ENCODE measurements at places on chromosomes 7 and 10.

DNA sequence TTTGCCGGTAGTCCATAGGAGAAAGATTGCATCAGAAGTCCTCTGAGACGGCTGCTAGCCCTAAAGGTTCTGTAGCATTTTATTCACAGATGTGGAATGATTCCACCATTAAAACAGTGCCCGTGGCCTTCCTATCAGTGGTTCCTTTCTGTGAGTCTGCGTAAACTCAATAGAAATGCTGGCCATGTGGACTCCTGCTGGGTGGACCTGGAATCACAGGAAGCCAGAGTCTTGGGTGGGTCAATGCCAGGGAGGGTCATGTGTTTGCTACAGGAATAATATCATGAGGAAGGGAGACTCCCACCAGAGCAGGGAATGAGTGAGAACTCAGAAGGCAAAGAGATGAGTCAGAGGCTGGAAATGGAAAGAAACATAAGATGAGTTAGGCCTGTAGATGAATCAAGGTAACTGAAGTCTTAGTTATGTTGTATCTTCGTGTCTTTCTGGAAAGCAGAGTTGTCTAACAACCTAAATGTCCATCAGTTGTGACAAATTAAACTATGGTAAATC is 410.4 kb upstream of the AUTS2 start:
- DNase-seq, result no peak

DNA sequence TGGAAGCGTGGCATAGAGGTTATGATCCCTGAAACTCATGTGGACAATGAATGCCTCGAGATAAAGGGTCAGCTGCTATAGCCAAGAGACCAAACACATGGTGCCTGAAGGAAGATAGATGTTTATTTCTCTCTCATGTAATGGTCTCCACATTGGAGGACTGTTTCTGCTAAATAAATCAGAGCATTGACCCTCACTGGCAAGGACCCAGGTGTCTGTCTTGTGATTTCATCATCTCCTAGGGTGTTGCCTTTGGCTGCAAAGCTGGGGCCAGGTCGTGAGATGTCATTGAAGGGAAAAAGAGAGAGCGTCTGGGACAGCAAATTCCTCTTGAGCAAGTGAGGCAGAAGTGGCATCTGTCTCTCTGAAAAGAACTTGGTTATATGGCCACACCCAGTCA is 64.6 kb downstream of the JCAD start:
- DNase-seq, result no peak

DNA sequence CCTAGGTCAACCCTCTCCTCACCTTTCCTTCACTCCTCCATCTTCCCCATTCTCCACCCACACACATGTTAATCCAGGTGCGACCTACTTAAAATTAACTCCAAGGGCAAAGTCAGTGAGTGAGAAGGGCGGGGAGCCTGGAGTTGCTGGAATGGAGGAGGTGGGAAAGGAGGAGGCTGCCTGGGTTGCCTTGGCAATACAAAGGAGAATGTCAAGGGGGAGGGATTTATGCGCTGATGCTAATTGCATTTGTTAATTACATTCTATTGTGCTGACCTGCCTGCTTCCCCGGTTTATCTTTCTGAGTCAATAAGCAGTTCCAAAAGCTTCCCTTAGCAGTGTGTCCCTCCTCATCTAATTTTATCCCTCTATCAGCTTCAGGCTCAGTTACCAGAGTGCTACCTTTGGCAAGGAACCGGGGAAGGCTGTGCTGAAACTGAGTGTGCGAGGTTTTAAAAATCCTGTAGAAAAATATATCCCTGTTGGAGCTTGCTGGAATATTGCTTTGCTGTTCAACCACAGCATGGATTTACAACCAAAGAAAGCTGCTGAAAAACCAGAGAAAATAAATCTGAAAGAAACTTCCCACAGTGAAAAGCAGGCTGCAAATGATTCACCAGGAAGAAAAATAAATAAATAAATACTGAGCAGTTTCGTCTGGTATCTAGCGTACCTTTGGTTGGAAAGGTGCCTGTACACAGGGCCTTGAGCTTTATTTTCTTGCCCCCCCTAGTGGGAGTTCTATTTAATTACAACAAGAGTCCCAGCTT is 113.2 kb upstream of the DGKB start:
- DNase-seq, result peak; percentile 62

DNA sequence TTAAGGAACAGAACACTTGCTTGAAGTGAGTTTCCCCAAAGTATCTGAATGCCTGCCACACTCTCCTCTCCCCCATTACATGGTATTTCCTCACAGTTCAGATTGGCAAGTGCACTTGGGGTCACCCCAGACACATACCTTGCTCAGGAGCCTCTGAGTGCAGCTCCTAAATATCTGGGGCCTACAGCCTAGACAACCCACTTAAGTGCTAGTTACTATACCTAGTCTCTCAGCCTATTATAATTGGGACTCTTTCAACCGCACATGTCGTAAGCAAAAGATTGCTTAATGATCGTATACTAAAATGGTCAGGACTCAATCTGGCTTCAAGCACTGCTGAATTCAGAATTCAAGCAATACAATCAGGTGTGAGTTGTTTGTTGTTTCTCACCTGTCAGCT is 19.9 kb downstream of the TMEM176B start:
- no peak for DNase-seq

DNA sequence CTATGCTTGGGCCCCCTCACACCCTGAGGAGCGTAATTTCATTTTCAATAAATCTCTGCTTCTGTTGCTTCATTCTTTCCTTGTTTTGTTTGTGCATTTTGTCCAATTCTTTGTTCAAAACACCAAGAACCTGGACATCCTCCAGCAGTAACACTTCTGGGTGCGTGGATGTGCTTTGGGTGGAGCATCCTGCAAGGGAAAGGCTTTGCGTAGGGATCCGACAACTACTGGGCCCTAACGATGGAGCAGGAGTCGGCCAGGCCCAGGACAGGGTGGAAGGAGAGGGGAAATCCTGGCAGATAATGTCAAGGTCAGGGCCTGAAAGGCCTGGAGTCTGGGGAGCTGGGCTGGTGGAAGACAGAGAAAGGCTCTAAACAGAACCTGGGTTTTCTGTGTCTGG is 231.8 kb downstream of the ADAM12 start:
- DNase-seq, result no peak

DNA sequence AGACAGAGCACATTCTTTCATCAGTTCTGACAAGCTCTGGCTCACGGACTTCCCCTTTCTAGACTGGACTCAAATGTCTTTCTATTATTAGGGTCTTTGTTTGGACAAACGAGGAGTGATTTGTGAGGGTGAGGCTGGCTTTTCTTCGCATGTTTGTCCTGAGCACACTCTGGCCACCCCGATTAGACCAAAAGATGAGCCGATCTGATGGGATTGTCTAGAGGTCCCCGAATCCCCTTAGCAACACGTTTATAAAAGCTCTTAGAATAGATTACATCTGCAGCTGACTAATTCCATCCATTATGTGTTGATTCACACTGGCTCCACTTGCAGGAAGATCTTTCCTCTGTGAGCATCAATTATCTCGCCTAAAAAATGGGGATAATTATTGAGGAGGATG is 675.4 kb upstream of the AUTS2 start:
- DNase-seq, result no peak

GRCh38 chr7:135320268-135320667 is 86.6 kb downstream of the STRA8 start:
- no peak for DNase-seq

GRCh38 chr10:19947656-19948055 is 131.4 kb downstream of the PLXDC2 start:
- DNase-seq, result no peak

GRCh38 chr7:7889791-7890568 is 78.6 kb upstream of the GLCCI1 start:
- no peak for DNase-seq

DNA sequence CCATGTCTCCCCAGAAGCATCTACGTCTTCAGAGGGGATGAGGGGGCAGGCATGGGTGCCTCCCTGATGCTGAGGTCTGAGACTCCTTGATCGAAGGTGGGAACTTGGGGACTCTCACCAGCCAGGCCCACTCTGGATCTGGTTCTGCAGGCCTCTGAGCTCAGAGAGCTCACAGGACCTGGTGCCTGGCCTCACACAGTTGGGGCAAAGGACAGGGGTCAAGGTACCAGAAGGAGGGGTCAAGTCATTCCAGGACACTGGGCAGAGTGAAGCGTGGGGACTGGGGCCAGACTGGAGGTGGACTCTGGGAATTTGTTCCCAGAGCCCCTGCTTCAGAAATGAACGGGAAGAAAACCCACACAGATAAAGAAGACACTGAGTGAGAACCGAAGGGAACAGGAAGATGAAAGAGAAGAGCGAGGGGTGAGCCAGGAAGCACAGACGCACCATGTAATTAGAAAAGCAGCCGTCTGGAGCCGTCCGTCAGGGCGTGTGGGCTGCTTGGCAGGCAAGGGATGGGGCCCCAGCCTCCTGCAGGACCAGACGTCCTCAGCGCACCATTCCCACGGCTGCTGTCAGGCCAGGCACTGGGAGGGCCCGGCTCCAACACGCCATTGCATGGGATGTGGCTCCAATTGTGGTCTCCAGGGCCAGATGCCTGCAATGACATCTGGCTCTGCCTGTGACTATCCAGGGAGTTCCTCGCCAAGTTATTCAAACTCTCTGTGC is 47.7 kb downstream of the ZCCHC24 start:
- no peak for DNase-seq

- no peak for DNase-seq
Observed at GRCh38 chr7:87479951-87480350, 4.5 kb upstream of the ABCB4 start.

Measured in neuronal stem cell (in vitro differentiated cells).